ENCODE measurements at places on chromosomes 6 and 20.

DNA sequence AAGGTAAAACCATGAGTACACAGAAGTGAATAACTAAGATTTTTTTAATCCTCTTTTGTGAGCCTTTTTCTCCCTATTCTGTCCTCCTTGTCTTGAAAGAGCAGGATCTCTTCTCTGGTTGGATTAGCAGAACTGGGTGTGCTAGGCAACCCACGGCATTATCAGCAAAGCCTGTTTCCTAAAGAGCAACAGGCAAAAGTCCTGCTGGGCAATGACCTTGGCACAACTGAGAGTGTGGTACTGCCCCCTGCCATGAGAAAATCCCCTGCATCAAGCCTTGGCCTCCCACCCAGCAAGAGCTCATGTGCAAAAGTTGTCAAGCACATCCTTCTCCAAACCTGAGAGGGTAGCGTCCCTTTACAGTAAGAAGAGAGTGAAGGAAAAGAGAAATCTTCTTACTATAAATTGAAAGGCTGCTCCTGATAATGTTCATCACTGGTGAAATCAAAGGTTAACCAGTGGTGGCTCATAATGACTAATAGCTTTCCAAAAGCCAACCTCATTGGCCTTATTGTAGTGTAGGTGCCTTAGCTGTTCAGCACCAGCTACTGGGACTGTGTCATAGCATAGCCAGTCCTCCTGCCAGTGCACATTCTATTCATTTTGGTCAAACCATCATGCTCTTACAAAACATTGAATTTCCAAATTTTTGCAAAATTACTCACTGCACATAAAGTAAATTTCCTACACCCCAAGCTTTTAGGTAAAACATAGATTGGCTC lies 17.1 kb downstream of the KIF6 start:
- DNase-seq, result no peak

DNA sequence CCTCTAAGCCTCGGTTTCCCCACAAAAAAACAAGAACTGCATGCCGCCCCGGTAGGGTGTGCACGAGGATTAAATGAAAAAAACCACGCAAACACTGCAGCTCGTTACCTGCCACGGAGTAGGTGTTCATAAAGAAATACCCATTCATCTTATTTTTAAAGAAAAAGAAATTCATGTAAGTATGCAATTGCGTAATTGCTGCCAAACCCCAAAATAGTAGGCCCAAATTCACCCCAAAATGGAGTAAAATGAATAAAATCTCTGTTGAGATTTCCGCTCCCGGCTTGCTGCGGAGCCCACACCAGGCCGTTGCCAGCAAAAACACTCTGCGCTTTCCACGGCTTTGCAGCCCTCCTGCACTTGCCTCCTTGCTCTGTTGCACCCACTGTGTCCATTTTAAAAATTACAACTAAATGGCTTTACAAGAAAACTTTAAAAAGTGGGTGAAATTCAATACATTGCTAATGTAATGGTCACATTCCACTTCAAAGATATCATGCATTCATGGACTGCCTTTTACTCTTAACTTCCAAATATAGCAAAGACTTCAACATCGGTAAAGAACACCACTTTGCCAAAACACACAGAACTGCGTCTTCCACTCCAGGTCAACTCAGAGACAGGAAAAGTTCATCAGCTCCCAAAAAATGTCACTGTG lies 125.0 kb downstream of the ZMYND8 start:
- no peak for DNase-seq

DNA sequence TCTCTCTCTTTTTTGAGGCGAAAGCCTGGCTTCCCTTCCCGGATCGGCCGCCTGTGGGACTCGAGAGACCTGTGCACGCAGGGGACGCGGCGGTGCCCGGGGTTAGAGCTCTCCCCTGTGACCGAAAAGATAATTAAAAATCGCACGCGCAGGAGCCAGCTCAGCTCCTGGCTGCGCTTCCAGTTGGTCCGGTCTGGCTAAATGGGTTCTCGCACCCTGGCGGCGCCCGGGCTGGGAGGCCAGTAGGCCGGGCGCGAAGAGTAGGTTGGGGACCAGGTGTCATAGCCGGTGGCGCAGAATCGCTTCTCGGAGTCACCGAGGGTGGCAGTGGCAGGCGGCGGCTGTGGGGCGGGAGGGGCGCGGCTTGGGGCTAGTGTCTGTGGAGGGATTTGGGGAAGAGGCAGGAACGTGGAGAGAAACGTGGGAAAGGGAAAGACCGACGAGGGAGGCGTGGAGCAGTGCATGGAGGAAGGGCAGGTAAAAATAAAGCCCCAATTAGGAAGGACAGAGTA lies 41.9 kb upstream of the SUPT3H start:
- DNase-seq, result peak; percentile 47

DNA sequence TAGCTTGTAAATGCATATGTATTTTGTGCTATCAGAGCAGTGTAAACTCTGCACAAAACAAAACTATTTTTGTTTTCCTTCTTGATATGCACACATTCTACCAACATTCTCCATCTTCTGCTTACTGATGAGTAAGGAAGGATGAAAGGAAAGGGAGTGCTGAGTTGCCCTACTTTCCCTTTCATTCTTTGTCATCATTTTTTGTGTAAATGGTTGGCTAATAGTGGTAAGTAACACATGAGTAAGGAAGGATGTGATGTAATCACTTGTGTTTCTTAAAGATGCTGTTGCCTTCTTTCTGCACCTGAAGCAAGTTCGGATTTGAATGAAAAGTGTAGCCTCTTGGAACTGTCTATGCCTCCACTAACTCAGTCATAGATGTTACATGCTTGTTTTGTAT lies 4.6 kb upstream of the REV3L start:
- no peak for DNase-seq

- no peak for DNase-seq
These were observed 8.7 kb downstream of the RNF144B start for GRCh38 chr6:18395856-18396197.

GRCh38 chr6:33483678-33484077 lies 29.3 kb downstream of the ZBTB9 start:
- no peak for DNase-seq

DNA sequence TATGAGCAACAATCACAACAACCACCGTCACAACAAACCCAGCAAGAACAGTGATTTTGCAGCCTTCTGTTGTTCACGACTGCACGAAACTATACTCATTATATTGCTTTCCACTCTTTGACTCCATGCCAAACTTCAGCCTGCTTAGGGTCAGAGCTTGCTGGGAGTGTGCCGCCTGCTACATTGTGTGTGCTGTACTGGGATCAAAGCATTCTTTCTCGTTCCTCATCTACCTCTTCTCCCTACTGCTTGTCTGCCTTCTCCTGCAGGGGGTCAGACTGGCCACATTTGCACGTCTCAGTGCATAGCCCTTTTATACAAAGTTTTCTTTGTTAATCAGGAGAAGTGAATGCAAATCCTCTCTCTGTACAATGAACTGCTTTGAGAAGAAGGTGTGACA lies 401.6 kb upstream of the CITED2 start:
- DNase-seq, result no peak

DNA sequence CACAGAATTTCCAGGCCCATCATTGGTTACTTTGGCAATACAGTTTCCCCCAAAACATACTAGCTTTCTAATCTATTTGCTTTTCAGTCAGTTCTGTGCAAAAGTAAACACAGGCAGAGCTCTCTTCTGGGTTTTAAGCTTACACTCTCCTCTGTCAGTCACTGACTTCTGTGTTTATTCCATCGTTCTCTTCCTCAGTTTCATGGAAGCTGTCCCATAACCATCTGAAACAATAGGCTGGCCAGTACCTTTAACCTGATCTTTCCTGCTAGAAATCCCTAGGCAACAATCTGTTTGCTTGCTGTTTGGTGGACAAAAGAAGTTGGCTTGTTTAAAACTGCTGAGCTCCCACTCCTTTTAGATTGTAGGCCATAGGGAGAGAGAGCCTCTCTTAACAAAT lies 431.5 kb downstream of the HACE1 start:
- DNase-seq, result no peak

DNA sequence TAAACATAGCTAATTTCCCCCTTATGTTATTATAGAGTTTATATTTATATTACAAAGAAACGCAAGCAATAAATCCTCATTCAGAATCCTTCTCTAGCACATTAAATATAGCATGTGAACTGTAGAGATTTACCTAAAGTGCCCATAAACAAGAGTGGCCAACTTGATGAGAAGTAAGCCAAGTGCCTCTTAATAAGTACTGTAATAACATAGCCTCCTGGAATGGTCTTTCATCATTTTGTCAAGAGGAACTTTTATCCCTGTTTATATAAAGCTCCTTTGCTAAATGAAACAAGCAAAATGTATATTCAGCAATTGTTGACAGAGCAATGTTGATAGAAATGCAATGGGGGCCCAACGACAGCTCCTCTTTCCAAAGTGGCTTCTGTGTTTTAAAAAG lies 195.0 kb downstream of the ARHGAP18 start:
- DNase-seq, result no peak

- no peak for DNase-seq
These were observed 1.2 kb downstream of the CST7 start for GRCh38 chr20:24950128-24950835.

DNA sequence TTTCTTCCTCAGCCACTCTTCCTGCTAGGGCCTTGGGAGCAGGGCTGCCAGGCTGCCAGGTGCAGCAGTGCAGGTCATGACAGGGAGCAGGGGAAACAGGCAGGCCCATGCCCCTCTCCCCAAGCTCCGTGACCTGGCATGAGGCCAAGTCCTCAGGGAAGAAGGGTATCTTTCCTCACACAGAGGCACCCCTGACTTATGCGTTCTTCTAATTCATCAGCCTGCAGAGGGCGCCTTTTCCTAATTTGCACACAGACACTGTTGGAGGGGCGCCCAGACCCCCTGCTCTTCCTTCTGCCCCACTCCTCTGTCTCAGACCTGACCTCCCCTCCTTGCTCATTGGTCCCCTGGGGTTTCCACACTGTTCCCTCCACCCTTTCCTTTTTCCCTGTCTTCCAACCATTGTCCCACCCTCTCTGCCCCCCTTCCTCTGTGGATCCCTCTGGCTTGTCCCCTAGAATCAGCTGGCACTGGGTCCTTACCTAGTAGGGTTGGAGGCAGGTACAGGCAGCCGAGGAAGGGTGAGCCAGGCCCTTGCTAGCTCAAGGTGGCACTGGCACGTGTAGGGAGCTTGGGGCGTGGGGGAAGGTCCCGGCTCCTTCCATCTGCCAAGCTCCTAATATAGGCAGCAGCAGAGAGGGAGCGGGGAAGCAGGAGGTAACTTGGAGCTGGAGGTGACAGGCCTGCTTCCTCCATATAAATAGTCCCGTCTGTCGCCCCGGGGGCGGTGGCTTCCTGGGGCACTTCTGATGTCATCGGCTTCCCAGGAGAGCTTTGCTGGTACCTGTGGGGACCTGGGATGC lies 154.9 kb upstream of the MLN start:
- no peak for DNase-seq

- no peak for DNase-seq
These were observed 200.0 kb downstream of the LY86 start for GRCh38 chr6:6788394-6789032.

Data from activated CD8-positive, alpha-beta memory T cell treated with anti-CD3 and anti-CD28 coated beads for 1 hour (primary cell).